NCI-H1048 (cell line): ENCODE measurements at places on chromosomes 7 and 10.

DNA sequence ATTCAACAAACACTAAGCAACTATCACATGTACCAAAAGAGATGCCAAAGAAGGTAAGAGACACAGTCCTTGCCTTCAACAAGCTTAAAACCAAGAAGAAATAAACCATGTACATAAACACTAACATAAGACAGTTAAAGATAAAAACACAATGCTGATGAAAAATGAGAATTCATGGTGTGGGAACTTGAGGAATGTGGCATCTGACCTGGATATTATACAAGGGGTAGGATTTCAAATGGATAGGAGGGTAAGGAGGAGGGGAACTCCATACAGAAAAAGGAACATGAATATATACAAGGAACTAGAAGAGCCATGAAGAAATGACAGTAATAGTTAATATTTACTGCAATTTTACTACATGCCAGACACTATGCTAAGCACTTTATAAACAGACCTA, 11.0 kb downstream of the HIBADH start:
- no peak for DNase-seq

DNA sequence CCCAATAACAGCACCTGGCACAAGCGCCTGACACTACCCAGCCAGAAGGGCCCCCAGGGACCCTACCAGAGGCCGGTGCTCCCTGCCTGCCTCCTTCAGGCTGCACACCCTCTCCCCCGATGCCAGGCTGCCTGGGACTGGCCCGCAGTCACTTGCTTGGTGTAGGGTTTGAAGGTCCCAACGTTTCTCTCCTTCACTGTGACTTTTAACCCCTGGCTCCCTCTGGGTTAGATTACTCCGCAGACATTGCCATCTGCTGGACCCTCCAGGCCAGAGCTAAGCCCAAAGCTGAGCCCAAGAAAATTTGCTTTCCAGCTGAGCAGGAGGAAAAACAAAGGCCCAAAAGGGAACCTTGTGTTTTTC, 6.9 kb downstream of the CDHR1 start:
- DNase-seq: no peak

DNA sequence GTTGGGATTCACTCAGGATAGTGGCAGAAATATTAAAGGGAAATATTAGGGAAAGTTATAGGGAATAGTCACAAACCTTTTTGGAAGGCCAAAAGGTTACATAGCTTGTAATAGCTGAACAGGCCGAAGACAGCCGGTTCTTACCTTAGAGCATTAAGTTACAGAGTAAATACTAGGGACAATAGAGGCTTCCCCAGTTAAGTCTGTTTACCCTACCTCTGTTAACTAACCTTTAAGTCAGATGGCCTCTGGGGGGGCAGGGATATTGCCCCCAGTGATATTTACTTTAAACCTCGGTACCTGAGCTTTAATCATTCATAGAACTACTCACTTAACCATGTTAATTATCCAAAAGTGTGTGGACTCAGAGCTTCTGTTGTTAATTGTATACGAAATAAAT, 7.4 kb downstream of the POLR1F start:
- no peak for DNase-seq

DNA sequence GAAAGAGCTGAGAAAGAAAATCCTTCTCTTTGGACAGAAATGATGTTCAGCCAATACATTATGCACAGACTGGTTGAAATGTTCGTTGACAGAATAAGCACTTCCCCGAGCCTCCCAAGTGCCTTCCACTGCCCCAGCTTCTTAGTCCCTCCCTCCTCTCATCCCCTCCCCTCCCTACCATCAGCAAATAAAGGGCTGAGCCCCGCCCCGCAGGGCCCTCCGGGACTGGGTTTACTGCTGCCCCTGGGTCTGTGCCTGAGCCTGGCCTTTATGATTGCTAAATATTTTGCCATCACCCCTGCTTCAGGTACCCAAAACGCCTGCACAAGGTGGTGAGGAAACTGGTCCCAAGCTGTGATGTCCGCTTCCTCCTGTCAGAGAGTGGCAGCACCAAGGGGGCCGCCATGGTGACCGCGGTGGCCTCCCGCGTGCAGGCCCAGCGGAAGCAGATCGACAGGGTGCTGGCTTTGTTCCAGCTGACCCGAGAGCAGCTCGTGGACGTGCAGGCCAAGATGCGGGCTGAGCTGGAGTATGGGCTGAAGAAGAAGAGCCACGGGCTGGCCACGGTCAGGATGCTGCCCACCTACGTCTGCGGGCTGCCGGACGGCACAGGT, 28.1 kb downstream of the HKDC1 start:
- DNase-seq: no peak

DNA sequence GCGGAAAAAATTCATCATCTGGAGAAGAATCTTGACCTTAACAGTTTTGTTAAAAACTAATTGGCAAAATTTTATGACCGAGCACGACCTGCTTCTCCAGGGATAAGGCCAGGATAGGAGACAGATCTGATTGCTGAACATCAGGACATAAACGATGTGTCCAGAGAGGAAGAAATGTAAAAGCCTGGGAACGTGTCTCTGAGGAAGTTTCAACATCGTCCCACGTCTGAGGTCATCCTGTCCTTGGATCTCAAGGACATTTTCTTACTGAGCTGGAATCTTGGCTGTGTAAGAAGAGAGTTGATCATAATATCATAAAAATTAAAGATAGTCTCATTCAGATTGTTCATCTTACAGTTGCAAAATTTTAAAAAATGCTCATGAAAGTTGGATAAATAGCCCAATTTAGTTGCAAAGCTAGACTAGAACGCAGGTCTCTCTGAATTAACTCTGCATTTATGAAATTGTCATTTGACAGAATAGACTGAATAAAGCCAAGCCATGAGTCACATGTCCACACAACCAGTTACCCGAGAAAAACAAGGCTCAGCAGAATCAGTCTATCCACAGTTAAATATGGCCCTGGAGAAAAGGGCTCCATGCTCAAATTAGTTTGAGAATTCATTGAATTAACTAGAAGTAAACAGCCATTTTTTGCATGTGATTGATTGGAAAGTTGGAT, 120.0 kb upstream of the EGFR start:
- no peak for DNase-seq

DNA sequence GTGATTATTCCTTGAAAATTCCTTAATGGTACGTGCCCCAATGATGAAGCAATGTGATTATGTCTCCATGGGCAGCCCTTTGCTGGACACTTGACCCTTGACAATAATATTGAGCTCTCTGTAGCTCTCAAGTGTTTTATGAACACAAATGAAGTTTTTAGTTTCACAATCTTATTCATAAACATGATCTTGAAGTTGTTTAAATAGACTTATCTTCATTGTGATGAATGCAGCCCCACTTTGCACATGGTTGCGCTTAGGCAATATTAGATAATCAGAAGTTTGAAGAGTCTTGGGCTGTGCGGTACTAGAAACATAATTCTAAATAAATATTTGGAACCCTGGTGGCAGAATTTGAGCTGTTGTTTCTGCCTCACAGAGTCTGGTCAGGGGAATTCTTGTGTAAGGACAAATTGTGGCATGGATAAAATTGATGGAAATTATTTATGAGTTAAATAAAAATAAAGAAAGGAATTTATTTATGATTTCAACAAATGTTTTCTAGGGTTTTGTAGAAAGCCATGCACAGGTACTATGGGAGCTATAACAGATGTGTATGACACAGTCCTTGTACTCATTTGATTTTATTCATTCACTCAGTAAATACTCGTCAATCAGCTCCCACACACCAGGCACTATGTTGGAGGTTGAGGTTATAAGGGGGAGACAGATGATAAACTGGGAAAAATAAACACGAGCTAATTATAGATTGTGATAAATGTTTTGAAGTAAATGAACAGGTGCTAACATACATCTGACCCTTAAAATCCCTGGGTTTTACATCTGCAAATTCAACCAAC, 217.9 kb downstream of the GALNT17 start:
- no peak for DNase-seq

DNA sequence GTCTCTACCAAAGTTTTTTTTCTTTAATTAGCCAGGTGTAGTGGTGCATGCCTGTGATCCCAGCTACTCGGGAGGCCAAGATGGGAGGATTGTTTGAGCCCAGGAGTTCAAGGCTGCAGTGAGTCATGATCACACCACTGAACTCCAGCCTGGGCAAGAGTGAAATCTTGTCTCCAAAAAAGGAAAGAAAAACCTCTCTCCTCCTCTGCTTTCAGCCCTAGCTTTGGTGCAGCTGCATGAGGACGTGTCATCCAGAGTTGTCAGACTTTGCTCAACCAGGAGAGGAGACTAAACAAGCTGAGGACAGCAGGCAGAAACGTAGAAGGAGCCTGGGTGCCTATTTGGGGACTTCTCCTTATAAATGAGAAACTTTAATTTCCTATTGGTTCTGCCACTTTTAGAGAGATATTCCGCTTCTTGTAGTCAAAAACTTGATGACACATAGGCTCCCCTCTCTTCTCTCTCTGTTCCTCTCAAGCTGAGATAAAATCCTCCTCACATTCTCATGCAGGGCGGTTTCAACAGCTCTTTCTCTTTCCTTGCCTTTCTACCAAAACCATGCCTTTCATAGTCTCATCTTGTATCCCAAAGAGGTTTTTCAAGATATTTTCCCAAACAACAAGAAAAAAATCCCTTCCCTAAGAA, 205.4 kb downstream of the ARHGAP12 start:
- no peak for DNase-seq

DNA sequence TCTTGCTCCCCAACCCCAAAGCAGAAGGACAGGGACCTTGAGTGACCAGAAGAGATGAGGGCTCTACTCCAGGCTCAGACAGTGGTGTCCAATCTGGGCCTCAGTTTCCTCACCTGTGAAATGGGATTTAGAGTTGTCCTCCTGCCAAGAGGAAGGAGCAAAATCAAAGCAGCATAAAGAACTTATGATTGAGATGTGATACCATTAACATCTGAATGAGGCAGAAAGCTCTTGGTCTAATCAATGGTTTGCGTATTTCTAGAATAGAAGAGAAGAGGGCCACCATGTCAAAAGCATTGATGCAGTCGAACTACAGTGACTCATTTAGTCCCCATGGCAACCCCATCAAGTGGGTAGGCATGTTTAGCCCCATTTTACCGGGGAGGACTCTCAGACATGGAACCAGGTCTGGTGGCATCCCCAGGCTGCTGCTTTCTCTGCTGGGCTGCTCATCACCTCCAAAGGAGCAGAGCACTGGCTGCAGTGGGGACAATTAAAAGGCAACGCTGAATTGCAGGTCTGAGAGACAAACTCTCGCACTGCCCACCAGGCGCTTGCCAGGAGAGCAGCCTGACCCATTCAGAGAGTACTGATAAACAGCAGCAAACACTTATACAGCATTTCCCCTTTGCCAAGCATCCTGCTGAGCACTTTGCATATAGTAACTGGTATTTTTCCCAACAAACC, 175.9 kb downstream of the NEURL1 start:
- no peak for DNase-seq

- DNase-seq: no peak
Observed at GRCh38 chr10:96656839-96657238, 63.5 kb downstream of the PIK3AP1 start.

DNA sequence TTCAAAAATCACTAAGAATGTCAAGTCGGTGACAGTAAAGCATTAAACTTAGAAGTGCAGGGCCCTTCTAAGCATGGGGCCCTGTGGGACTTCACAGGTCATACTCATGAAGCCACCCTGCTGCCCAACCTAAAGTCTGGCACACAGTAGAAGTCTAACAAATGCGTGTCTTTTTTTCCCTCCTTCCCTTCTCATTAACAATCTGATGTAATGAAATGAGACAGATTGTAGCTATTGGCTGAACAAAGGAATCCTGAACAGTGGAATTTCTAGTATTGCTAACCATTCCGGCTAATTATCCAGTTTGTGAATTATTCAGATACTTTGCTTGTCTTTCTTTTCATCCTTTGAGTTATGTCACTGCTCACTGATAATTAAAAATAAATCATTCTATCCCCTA, 369.9 kb downstream of the WDR11 start:
- no peak for DNase-seq

DNA sequence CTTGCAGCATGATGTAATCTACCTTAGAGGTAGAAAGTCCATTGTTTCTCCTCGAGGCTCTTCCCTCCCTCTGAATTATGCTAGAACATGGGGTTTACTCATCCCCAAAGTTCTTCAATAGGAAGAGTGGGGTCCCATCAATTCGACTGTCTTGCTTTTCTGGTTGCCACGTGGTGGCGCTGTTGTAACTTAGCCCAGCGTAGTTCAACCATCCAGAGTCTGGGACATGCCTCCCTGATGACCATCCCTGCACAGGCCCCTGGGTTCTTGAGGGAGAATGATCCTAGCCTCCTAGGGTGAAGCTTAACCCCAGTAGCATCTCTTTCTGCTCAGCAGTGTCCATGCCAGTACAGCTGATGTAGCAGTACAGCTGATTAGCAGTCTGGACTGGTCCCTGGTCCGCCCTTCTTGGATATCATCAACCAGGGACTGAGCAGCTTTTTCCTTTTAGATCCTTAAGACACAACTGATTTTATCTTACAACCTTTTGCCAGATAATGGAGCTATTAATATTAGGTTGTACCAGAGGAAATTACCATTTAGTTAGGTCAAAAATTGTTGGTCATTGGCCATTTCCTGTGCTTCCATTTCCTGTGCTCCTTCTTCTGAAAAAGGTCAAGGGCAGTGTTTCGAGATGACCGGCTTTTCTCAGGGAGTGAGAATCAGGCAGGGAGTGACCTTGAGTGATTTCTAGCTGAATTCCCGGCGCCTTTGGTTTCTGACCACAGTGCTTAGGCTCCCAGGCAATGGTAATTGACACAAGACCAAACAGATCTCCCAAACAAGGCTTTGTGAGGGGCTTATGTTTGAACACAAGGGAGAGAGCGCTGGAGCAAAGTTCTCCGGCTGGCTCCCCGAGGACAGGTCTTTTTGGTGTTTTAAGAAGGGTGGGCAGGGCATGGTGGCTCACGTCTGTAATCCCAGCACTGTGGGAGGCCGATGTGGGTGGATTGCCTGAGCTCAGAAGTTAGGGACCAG, 65.4 kb downstream of the TACC2 start:
- DNase-seq: no peak

- no peak for DNase-seq
Observed at GRCh38 chr7:29484280-29484679, 79.4 kb upstream of the PRR15 start.

DNA sequence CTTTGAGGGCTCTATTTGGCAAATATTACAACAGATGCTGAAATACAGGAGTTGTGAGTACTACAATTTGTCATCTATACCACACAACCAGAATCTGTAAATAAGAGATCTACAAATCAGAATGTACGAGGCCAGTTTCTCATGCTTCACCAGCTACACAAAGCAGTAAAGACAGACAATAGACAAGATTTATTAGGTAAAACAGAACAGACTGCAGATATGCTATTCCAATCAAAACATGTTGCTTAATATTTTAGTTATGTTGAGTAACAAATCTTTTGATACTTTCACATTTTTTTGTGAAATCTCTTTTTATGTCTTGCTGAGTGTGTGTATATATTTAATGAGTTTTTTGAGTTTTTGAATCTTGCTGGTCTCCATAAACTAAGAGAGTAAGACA, 109.1 kb downstream of the CHCHD3 start:
- no peak for DNase-seq

GRCh38 chr10:14554491-14555205, 220.0 kb downstream of the FAM107B start:
- DNase-seq: no peak

GRCh38 chr10:59864141-59864962, 42.0 kb downstream of the CCDC6 start:
- no peak for DNase-seq

GRCh38 chr10:114925587-114926586, 12.1 kb upstream of the TRUB1 start:
- DNase-seq: no peak

- no peak for DNase-seq
Observed at GRCh38 chr10:20911626-20912025, 14.5 kb upstream of the NEBL start.
